Stimulated activated CD4-positive, alpha-beta T cell treated with anti-CD3 and anti-CD28 coated beads, TNF-alpha, amount 100 ng/mL, for 1 hour (primary cell): ENCODE measurements at places on chromosomes 2 and 18.

GRCh38 chr2:239919774-239920692, 105.1 kb downstream of the NDUFA10 start:
- no peak for DNase-seq

DNA sequence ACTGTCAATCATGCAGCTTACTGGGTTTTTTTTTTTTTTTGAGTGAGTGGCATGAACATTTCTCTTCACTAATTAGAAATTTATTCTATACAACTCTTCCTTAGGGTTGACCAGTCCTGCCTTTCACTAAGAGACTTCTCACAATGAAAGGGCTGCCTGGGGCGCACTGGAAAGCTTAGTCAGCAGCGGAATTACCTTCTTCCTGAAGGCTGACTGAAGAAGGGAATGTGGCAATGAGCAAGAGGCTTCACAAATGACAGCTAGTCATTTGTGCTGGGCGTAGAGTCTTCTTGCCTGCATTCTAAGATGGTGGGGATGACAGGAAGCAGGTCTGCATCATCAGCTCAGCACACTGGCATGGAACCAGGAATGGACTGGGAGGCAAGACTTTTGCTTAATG, 15.6 kb upstream of the SCN3A start:
- no peak for DNase-seq

GRCh38 chr2:177398290-177398683, 5.7 kb downstream of the AGPS start:
- no peak for DNase-seq

DNA sequence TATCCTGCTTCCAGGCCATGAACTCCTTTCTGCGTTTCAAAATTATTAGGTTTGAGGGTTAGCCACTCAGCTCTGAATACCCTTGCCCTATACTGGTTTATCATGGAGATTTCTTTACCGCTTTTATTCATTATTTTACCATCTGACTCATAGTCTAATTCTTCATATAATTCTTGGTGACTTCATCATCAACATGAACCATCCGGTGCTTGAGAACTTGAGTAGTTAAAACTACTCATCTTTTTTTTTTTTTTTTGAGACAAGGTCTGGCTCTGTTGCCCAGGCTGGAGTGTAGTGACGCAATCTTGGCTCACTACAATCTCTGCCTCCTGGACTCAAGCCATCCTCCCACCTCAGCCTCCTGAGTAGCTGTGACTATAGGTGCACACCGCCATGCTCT, 94.2 kb upstream of the LHCGR start:
- DNase-seq = no peak

DNA sequence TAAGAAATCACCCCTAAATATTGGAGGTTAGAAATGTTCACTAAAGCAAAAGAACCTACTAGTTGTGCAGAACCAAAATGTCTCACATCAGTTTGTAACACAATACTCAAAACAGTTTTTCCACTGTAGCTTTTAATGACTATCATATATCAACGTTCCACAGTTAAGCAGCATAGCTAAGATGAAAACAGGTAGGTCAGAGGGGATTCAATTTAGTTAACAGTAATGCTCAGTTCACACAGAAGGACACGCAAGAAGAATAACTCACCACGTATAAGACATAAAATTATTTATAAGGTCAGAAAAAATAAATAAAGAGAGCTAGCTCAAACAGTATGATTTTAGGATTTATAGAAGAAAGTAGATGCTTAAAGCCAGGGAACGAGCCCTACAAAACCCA, 118.9 kb upstream of the CCDC150 start:
- DNase-seq = no peak

GRCh38 chr2:216415541-216415940, 3.3 kb downstream of the SMARCAL1 start:
- DNase-seq = no peak

DNA sequence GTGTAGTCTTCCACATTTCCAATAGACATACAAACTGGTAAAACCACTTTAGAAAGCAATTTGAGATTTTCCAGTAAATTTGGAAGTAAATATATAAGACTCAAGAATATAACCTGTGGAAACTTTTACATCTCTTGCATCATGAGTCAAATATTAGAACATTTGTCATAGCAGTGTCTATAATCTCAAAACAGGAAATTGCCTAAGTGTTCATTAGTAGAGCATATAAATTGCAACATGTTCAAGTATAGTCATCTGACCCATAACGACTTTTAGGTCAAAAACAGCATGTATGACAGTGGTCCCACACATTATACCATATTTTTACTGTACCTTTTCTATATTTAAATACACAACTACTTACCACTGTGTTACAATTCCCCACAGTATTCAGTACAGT, 555.9 kb upstream of the VRK2 start:
- DNase-seq = no peak

DNA sequence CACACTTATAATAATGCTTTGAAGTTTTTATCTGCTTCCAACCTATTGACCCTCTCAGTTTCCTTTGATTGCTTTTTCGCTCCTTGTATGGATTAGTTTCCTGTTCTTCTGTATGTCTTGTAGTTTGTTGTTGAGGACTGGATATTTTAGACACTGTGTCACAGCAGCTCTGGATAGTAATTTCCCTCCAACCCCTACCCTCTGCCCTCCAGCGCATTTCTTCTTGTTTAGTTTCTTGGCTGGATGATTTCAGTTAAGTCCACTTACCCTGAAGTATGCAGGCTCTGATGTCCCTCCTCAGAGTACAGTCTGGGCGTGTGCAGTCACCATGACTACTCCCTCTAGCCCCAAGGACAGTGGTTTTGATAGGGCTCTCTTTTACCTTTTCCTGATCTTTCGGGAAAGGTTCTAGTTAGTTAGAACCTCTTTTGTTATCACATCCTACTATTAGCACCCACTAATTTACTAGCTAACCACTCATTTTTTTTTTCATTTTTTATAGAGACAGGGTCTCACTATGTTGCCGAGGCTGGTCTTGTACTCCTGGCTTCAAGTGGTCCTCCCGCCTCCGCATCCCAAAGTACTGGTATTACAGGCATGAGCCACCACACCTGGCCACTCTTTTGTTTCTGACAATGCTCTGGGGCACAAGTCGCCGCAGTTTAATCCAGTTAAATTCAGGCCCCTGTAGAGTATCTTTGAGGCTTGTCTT, 16.3 kb upstream of the LYG1 start:
- no peak for DNase-seq

GRCh38 chr2:17422061-17422460, 96.2 kb downstream of the RAD51AP2 start:
- no peak for DNase-seq

GRCh38 chr2:64120928-64121327, 23.3 kb downstream of the PELI1 start:
- no peak for DNase-seq

DNA sequence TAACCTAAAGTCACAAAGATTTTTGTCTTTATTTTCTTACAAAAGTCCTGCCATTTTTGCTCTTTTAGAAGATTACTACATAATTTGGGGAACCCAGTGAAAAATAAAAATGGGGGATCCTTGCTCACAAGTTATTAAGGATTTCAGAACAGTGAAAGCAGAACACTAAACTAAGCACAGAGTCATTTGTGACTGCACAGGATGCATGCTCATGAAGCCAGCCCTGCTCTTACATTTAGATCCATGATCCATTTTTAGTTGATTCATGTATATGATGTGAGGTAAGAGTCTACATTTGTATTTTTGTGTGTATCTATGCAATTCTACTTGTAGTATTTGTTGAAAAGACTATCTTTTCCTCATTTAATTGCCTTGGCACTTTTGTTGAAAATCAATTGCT, 21.8 kb downstream of the SP140L start:
- DNase-seq = no peak

DNA sequence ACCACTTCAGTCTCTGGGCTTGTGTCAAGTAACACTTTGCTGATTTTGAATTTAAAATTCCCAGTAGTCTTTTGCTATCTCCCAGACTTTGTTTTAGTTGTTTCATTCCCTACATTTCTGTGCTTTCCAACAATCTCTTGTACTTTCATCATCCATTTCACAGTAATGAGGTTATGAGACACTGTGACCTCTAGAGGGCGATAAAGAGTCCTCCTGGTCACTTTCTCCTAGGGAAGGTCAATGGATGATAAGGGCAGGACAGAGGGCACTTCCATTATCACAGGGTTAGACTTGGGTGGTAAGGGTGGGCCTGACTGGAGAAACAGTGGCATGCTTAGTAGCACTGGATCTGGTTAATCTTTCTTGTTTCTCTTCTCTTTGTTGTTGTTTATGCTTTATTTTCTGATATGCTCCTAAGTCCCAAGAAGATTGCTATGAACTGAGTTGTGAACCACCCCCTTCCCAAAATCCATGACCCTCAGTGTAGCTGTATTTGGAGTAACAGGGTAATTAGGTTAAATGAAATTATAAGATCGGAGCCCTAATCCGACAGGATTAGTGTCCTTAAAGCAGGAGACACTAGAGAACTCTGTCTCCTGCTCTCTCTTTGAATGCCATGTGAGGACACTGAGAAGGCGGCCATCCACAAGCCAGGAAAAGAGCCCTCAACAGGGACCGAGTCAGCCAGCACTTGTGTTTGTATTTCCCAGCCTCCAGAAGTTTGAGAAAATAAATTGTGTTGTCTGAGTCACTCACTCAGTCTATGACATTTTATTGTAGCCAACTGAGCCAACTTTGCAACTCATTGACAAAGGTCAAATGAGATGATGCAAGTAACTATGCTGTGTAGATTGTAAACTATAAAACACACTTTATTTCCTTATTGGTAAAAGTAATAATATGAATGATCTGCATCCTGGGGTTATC, 779.2 kb downstream of the CNTNAP5 start:
- DNase-seq = no peak

DNA sequence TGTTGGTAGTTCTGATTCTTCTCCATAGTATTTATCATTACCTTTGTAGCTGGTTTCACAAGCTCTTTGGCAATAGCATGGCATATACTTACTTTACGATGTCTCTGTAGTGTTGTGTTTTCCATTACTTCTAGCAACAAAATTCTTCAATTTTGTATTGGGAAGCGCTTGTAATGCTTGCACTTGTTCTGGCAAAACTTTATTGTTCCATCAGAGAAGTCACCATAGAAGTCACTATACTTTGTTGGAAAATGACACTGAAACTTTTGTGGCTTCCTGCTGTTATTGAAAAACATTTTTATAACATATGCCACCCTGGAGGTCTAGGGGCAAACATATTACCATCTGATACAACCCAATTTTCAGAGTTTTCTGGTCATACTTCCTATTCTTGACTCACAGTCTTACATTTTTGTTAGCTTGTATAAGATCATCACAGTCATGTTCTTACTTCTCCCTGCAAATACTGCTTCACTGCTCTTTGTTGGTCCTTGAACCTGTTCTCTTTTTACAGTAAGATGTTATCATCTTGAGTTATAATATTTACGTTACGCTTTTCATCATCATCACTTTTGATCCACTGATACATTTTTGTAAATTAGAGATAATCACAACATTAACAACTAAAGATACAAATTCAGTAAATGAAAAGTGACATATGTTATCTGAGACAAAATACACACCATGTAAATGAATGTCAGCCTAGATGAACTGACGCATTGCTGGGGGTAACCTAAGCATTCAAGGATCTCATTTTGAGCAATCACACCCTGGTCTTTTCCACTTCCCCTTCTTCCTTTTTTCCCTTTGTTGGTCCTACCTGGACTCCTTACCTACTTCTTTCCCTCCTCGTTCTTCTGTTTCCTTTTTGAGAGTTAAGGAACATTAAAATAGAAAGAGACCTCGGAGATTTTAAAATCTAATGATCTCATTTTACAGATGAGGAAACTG, 33.3 kb upstream of the CXCR4 start:
- DNase-seq = no peak

DNA sequence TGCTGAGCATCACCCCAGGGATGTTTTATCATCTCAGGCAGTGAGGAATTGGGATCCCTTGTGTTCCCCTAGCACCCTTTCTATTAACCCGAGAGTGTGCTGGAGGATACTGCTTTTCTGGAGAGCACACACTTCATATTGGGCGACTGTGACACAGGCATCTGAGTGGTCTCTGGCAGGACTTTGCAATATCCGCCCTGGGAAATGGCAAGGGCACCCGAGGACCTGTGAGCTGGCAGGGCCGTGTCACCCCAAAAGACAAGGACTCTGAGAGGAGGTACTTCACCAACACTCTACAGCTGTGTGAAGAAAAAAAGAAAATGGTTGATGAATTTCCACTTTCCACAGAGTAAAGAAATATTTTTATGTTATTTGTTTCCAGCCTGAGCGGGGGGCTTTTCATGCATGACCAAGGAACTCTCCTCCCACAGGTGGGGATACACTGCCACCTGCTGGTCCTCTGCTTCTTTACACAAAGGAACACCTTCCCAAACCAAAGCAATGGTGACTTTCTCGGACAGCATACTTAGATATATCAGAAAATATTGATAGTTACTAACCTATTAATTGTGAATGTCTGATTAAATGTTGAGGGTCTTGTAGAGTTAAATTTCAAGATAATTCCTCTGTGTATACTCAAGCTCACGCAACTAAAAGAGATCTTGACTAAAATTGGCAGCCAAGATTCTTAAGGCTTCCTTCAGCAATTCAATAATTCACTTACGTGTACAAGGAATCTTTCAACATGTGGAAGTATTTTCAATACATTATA, 45.9 kb upstream of the REG3G start:
- DNase-seq = no peak

- DNase-seq = no peak
Observed at GRCh38 chr2:206198677-206199076, 39.0 kb downstream of the EEF1B2 start.

GRCh38 chr2:218400930-218401881, 1.5 kb downstream of the CTDSP1 start:
- DNase-seq = no peak

DNA sequence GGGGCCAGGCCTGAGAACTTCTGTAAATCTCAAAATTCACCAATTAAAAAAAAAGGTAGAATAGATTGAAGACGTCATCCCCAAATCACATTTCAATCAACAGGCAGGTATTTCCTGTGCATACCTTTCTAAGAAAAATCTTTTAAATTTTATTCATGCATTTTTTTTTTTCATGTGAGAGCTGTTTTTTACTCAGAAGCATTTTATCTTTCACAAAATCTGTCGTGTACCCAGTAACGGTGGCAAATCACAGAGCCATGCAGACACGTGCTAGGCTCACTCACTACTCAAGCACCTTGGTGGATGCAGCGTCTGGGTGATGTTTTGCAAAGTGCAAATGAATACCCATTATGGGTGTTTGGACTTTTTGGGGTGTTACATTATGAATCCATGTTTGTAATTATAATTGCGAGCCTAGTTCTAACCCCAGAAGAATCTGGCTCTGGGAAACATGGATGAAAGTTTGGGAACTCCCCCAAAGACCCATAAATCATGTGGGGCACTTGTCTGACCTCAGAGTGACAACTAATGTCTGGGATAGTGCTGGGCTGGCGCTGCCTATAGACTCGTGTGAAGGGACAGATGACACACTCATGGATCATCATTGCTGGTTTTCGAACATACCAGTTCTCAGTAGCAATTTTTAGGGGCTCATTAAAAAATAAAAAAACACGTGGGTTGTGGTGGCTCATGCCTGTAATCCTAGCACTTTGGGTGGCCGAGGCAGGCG, 335.2 kb downstream of the LPIN1 start:
- DNase-seq = no peak

GRCh38 chr2:5664278-5664681, 27.9 kb upstream of the SOX11 start:
- DNase-seq = no peak
